ENCODE measurements at places on chromosomes 4 and X.

DNA sequence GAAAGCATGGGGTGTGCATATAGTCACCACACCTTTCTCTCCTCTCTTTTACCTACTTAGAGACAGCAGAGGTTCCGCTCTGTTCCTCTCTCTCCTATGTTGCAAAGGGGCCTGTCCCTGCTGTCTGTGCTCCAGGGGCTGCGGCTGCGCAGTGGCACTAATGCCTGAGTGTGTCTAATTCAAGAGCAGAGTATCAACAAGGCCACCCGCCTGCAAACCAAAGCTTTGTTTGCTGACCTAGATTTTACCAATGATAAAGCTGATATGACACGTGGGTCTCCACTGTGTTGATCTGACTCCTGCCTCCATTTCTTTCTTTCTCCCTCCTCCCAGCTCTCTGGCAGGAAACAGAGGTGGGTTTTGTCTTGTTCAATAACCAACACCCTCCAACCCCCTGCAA is 74.9 kb downstream of the NSG1 start:
- no peak for DNase-seq

DNA sequence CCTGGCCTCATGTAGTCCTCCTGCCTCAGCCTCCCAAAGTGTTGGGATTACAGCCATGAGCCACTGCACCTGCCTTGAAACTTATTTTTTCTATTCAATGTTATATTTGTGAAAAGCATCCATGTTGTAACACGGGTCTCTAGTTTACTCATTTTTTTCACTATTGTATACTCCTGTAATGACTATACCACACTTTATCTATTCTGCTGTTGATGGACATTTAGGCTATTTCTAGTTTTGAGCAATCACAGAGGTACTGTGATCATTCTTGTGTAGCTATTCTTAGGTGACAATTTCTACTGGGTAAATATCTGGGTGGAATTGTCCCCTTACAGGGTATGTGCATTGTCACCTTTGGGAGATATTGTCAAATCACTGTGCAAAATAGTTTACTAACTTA is 3.6 kb downstream of the DRP2 start:
- no peak for DNase-seq

- DNase-seq: no peak
Observed at GRCh38 chr4:138138774-138139173, 103.4 kb downstream of the SLC7A11 start.

DNA sequence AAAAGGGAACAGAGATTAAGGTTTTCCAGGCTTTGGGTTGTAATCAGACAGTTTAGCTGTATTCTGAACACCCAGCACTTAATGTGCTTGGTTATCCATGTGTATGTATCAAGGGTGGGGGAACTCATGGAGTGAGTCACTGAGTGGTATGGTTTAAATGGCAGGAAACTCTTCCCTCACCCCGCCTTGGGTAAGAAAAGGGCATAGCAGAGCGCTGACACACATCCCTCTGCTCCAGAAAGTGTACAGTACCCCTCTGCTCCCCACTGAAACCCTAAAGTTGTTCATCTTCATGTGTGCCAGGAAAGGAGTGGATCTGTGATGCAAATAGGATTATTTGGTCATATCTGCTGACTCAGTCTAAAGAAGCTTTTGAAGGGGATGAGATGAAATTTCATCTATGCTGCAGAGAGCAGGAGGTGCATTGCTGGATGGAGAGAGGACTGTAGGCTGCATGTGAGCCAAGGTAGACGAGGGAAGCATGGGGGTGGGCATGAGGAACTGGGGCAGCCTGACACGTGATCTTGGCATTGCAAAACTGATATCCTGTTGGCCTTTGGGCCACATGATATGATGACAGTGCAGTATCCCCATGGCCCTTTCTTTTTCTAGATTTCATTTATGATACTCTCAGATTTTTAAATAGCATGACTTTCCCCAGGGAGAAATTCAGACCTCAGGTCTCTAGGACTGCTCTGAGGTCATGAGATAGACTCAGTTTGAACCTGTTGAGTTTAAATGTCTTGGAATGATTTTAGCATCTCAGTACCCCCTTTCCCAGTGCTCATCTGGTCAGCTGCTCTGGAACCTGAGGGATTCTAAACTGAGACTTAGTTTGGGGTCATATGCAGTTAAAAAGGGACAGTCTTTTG is 84.8 kb downstream of the TMEM164 start:
- no peak for DNase-seq

GRCh38 chrX:7841084-7841805 is 1.7 kb upstream of the VCX start:
- no peak for DNase-seq

DNA sequence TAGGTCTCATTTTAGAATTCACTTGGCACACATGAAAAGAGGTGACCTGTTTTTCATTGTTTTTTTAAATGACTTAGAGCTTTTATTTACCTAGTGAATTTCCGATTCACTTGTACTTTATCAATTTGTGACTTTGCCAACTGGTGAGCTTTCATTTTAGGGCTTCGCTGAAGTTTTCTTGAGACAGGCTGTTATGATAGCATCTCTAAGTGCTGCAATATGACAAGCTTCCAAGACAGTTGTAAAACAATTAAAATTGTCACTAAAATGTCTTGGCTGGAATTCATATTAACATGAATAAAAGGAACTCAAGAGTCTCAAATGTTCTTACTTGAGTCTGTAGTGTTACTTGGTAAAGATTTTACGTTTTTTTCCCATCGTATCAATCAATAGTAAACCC is 831.7 kb upstream of the GRID2 start:
- no peak for DNase-seq

DNA sequence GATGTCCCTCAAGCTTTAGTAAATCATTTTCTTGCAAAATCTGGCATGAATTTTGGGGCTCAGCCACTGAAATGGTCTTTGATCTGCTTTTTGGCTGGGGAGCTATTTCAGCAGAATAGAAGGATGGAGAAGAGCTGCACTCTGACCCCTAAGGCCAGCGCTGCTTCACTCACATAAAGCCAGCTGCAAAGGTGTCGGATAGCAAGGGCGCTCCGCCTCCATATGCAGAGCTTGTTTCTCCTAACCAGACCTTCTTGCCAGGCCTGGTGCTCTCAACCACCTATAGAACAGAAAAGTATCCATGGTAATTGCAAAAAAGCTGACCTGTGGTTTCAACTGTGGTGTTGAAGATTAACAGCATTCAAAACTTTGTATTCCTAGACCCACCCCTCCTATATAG is 24.1 kb upstream of the COQ2 start:
- DNase-seq: no peak

DNA sequence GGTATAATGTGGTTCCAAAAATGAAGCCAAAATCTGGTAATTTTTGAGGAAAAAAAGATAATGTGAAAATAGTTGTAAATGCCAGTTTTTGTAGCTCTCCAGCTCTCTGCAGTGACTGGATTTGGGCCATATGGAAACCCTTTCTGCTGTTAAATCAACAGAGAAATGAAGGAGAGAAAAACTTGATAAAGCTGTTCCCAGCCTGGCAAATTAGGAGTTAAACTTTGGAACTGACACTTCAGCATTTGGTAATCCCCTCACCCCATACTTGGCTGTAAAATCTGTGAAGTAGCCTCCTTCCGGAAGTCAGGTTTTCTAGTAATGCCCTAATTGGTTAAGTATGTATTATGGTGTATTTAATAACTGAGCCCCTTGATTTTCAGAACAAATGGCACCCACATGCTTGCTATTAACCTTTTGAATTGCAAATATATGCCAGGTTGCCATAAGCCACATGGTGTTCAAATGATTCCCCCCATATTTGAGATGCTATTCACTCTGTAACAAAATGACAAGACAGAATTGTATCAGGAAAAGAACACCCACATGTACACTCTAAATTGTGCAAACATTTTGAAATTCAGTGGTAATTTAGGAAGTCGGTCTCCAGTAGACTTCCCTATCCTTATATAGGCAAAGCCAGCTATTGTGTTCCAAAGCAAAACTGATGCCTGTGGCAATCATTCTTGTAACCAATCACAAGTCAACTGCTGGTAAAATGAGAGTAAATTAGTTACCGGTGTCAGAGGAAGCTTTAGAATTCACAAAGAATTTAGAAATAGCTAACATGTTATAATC is 96.3 kb upstream of the ADAMTS3 start:
- DNase-seq: no peak

DNA sequence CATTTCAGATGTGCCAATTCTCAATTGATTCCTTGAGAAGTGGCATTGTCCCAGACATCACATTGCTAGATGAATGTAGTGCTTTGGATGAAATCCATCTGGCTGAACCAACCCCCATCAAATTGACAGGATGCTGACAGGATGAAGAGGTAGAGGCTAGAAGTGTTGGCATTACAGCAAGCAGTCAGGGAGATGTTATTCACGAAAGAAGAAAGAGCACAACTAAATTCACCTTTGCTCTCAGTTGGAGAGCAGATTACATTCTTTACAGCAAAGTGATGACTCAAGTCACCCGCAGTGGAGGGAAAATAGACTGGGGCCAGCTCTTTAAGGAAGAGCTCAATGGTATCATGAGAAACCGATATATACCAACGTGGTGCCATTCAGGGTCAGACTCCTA is 259.6 kb downstream of the C4orf33 start:
- no peak for DNase-seq

DNA sequence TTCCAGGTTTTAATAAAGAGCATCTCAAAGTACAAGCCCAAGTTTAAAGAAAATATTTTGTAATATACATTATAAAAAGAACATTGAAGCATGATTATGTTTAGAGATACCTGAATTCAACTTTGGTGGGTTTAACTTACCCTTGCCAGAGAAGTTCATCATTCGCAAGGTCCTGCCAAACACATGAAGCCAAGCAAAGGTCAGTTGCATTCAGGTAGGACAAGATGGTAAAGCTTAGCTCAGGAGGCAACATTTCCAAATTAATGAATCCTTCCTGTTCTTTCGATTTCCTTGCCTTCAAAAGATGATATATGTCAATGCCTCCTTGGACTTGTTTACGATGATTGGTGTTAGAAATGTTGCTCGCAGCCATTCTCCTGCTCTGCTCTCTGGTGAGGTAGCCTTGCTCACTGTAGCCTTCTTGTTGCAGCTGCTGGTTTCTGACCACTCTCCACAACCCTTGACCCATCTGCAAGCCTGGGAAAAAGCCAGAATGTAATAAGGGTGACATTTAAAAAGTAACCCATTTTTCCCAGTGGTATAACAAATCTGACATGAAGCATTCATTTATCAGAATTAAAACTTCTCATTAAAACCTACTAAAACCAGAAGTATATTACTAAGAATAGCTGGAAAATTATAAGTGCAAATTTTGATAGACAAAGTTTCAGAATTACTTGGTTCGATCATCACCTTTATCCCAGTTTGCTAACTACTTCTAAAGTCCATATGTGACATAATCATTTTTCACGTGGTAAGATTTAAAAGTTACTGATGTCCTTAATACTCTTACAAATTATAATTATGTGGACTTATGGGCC is 20.6 kb downstream of the FBXO8 start:
- no peak for DNase-seq

DNA sequence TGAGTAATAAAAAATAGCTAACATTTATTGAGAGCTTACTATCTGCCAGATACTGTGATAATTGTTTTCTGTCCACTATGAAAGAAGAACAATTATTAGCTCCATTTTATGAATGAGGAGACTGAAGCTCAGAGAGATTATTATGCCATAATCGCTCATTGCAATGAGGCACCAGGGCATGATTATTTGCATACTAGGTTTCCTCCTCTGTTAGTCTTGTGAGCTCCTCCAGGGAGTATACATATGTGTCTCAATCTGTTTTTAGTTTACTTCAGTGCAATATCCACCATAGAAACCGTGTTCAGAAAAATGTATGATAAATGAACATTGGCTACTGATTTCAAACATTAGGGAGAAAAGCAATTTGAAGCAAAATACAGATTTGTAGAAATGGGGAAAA is 139.4 kb upstream of the OTUD4 start:
- DNase-seq: no peak

- no peak for DNase-seq
Observed at GRCh38 chr4:42150653-42151567, 1.5 kb downstream of the BEND4 start.

DNA sequence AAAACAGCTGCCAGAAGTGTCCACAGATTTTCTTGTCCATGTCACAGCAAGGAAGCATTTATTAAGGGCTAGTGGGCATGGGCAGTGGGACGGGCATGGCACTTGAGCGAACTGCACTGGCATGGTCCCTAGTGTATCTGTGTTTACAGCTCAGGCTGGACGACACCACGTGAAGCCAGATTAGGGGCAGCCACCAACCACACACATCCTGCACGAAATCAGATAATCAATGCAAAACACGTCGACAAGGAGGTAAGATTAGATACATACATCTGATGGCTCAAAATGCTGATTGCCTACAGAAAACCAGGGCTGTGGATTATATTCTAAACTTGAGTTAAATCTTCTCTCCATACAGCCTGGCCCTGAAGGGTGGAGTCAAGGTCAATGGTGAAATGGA is 103.8 kb upstream of the ATP6AP2 start:
- no peak for DNase-seq

DNA sequence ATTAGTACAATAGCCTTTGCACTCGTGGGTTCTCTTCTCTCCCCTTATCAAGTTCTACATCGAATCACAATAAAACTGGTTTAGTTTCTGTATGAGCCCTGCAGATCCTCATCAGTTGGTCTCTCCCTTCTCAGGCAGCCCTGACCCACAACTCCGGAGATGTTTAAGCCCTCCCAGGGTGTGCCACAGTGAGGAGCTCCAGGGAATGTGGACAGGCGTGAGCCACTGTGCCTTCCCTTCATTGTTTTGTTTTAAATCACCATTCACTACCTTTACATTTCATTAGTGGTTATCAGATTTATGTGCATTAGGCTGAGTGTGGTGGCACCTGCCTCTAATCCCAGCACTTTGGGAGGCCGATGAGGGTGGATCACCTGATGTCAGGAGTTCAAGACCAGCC is 133.2 kb downstream of the LARP7 start:
- DNase-seq: no peak

DNA sequence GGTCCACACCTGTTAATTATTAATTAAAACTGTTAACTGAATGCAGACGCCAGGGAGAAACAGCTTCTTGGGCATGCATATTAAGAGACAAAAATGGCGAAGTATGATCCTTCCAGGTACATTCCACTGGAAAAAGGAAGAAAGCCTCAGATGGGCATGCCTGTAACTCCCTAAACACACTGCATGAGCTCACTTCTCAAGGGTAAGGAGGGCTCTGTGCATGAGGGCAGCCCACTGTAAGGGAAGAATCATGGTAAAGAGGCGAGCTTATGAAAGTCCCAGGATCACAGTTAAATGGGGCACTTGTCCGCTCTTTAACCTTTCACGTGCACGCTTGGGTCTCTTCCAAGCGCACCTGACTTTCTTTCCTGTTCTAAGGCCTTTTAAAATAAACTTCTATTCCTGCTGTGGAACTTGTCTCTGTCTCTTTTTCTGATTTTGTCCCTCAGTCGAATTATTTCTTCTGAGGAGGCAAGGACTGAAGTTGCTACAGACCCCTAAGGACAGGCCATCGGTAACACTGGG is 321.7 kb downstream of the PPP1R2C start:
- no peak for DNase-seq

- no peak for DNase-seq
Observed at GRCh38 chrX:154750301-154751202, at the start of gene GAB3. Gene GAB3, minus strand, starts transcription at chrX:154751077. Its CDS starts 52 bp downstream, at chrX:154751025.
